ENCODE measurements at places on chromosomes 12 and 14.

DNA sequence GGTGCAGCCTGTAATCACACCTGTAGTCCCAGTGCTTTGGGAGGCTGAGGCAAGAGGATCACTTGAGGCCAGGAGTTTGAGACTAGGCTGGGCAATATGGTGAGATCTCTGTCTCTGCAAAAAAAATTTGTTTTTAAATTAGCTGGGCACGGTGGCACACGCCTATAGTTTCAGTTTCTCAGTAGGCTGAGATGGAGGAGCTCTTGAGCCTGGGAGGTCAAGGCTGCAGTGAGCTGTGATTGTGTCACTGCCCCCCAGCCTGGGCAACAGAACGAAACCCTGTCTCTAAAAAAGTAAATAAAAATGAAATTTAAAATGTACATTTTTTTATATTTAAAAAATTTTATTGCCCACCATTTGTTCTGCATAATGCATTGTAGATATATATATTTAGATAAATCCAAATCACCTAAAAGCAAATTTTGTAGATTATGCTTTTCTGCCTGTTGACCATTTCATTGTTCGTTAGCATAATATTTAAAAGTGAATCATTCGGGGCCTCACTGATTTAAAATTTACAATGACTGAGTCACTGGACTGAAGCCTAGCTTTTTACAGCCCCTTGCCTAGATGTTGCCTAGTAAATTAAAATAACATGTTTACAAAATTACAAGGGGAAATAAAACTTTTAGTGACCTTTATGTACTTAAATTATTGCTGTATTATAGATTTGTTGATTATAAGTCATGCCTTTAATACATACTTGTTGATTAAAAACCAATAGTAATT lies 87.9 kb downstream of the USP15 start:
- DNase-seq = no peak

DNA sequence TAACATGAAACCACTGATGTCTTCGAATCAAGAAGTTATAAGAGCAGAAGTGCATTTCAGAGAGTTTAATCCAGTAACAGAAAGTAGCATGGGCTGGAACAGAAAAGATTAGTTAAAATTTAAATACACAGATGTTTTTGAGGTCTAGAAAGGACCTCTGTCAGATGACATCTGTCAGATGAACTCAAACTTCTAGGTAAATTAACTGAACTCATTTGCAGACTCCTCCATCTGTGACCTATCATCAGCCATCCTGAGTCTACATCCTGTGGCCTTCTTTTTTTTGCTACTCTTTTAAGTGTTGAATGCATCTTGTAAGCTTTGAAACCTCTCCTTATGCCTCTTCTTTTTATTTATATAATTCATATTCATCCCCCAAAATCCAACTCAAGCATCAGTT lies 53.3 kb downstream of the C2CD5 start:
- DNase-seq = no peak

- no peak for DNase-seq
These were observed 344.0 kb downstream of the TMEM132D start for GRCh38 chr12:129559776-129560175.

GRCh38 chr12:116812238-116812637 lies 69.0 kb downstream of the HRK start:
- DNase-seq = no peak

- no peak for DNase-seq
These were observed 42.2 kb downstream of the COX16 start for GRCh38 chr14:70317091-70317968.

DNA sequence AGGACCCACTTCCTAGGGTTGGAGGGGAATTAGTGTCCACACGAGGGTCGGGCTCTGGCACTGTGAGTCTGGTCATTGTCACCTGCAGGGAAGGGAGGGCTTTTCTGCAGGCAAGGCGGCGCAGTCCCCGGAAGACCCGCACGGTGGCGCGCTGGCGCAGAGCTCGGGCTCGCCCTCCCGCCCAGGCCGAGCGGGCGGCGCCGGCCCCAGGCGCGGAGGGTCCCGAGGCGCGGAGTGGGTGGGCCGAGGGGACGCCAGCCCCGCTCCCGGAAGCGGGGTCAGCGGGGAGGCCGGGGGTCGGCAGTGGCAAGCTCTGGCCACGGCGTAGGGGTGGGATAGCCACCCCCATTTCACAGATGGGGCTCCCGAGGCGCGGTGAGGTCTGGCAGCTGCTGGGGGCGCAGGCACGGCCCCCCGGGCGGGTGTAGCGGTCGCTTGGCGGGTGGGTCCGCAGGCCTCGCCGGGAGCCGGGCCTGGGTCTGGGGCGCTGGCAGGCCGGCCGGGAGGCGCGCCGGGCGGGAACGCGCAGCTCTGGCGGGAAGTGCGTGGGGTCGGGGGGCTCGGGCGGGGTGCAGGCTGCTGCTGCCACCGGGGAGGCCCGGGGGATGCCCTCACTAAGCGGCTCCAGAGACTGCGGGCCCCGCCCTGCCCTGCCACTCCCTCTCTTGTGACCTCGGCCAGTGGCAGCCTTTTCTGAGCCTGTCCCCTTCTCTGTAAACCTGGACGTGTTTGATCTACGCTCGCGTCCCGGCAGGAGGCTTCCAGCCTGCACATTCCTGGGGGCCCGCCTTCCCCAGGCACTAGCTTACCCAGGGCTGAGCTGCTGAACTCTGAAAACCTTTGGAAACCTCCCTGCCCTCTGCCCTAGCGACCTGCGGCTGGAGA lies 46.1 kb downstream of the CYP46A1 start:
- DNase-seq = peak; percentile 90

DNA sequence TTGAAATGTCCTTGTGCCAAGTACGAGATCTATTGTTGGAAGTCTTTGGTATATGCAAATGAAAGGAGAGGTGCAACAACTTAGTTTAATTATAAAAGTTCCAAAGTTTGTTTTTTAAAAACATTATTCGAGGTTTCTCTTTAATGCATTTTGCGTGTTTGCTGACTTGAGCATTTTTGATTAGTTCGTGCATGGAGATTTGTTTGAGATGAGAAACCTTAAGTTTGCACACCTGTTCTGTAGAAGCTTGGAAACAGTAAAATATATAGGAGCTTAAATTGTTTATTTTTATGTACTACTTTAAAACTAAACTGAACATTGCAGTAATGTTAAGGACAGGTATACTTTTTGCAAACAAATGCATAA lies 2.3 kb downstream of the HSPA2 start:
- no peak for DNase-seq

- no peak for DNase-seq
These were observed 437.3 kb downstream of the TMEM132D start for GRCh38 chr12:129466499-129466898.

DNA sequence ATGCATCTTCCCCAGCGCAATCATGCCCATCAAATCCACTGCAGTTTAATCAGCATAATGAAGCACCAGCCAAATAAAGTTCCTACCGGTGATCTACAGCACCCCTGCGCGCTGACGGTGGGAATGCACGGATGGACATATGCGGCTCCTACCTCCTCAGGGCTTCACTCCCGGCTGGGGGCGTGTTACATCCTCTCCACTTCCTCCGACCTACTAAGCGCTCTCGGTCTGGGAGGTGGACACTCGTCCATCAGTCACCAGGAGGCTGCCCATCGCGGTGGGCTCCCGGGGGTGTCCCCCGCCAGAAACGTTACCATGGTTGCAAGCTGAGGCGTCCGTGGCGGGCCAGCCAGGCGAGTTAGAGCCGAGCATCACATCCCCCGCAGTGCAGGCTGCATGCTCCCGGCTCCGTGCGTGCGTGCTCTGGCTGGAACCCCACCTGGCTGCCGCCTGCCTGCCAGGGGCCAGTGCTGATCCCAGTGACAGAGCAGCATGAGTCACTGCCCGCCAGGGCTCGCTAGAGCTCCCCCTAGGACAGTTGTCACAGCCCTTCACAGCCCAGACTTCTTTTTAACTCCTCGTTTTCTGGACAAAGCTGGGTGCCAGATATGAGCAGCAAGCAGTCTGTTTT lies 73.0 kb downstream of the CIT start:
- DNase-seq = no peak
